Stimulated activated naive CD8-positive, alpha-beta T cell treated with anti-CD3 and anti-CD28 coated beads, Interleukin-15, amount 100 ng/mL, for 72 hours (primary cell): ENCODE measurements at places on chromosomes 13 and 19.

GRCh38 chr13:43953370-43953769 is 73.7 kb downstream of the LACC1 start:
- no peak for DNase-seq

GRCh38 chr19:2612619-2613249 is 89.8 kb downstream of the GNG7 start:
- no peak for DNase-seq

GRCh38 chr19:57047743-57048142 is 72.0 kb upstream of the USP29 start:
- no peak for DNase-seq

GRCh38 chr19:47093841-47094240 is 19.7 kb downstream of the ZC3H4 start:
- DNase-seq, result no peak

GRCh38 chr19:19711934-19712828 is 20.7 kb downstream of the ZNF14 start:
- no peak for DNase-seq

- no peak for DNase-seq
These were observed 10.3 kb upstream of the RNF113B start for GRCh38 chr13:98187155-98187964.

GRCh38 chr13:22027566-22027965 is 356.7 kb downstream of the FGF9 start:
- no peak for DNase-seq

- DNase-seq, result no peak
These were observed 1390.6 kb downstream of the UQCRFS1 start for GRCh38 chr19:27822336-27822735.

- DNase-seq, result no peak
These were observed 141.0 kb upstream of the TMTC4 start for GRCh38 chr13:100815476-100816046.

DNA sequence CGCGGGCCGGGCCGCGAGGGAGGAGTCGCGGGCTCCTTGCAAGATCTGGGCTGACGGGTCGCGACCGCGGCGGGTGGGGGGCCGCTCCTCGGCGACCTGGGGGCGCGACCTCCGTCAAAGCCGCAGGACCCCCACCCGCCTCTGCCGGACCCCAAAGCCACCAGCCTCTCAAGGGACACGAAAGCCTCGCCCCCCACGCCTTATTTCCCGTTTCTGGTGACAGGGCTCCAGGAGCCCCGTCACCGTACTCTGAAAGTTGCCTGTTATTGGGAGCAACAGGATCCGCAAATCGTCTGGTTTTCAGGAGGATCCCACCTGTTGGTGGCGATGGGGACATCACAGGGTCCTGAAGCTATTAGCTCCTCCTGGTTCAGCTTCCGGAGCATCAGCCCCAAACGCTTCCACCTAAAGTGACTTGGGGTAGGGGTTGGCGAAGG is 530 bp downstream of the MAU2 start:
- no peak for DNase-seq

DNA sequence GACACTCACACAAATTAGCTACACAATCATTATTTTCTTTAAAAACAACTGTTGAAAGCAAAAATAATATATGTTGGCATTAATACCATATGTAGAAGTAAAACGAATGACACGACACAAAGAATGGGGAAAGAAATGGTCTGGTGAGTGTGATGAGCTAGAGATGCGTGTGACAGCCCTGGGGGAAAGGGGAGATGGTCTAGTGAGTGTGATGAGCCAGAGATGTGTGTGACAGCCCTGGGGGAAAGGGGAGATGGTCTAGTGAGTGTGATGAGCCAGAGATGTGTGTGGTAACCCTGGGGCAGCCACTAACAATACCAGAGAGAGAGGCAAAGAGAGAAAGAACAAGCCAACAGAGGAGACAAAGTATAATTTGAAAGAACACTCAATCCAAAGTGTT is 22.3 kb upstream of the LAMP1 start:
- no peak for DNase-seq

- no peak for DNase-seq
These were observed 42.0 kb upstream of the RXFP2 start for GRCh38 chr13:31697290-31697689.

GRCh38 chr19:1276628-1277022 is 1.3 kb downstream of the FAM174C start:
- DNase-seq, result no peak
